ENCODE measurements at places on chromosomes 4 and X.

GRCh38 chr4:183391204-183391603 lies 53.2 kb upstream of the CDKN2AIP start:
- no peak for DNase-seq

GRCh38 chr4:110211007-110211769 lies 12.8 kb upstream of the ELOVL6 start:
- DNase-seq: no peak

DNA sequence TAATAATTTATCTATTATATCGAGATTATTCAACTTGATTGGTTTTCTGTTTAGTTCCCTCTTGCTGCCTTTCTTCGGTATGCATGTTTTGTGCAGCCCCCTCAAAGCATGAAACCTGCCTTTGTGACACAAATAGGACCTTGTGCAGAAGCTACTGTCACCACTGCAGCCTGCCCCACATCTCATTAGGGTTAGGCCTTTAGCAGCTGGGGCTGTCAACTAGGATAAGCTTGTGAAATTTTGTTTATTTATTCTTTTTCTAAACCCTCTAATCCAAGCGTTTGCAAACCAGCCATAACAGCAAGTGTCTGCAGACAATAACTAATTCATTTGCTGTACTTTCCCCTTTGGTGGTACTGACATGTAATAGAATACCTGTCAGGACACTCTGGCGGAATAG lies 258.9 kb downstream of the RCHY1 start:
- DNase-seq: no peak

DNA sequence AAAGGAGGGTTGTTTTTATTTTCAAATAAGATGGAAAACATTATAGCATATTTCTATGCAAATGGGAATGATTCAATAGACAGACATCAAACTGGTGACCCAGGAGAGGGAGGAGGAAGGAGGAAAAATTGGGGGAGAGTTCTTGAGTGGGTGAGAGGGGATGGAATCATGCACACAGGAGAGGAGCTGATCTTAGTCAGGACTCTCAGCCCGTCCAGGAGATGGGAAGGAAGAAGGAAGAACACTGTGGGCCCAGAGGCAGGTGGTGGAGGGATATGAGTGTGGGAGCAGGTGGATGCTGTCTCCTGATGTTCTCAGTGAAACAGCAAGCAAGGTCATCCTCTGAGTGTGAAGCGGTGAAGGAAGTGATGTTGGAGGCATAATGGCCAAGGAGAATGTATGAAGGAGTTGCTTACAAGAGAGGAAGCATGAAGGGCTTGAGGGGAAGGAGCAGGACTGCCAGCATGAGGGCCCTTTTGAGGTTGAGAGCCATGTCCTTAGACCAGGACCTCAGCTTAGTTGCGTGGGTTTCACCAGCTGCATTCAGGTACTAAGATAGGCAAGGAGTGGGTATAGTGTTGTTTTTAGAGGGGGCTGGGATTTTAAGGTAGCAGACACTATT lies 161.7 kb upstream of the NAP1L5 start:
- no peak for DNase-seq

GRCh38 chr4:124867536-124867935 lies 155.0 kb upstream of the ANKRD50 start:
- DNase-seq: no peak
